ENCODE measurements at places on chromosomes 6 and 20.

GRCh38 chr6:27867051-27867944, 44.9 kb downstream of the OR2B2 start:
- peak; percentile 87 for DNase-seq

- no peak for DNase-seq
Observed at GRCh38 chr6:2763876-2764540, 1.2 kb upstream of the WRNIP1 start.

DNA sequence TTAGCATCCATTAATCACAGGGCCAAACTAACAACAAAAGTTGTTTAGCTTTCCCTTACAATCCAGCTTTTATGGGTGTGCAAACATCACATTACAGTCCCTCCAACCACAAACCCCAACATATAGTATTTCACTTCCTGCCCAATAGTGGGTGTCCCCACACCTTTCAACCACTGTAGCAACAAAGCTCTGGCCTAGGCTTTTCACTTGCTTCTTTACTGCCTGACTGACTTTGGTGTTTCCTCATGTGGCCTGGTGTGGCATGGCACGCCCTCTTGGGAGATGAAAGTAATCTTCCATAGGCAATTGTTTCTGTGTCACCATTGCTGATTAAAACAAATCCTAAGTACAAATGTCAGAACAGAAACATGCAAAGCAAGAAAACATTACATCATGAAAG, 46.3 kb downstream of the MCM8 start:
- no peak for DNase-seq

DNA sequence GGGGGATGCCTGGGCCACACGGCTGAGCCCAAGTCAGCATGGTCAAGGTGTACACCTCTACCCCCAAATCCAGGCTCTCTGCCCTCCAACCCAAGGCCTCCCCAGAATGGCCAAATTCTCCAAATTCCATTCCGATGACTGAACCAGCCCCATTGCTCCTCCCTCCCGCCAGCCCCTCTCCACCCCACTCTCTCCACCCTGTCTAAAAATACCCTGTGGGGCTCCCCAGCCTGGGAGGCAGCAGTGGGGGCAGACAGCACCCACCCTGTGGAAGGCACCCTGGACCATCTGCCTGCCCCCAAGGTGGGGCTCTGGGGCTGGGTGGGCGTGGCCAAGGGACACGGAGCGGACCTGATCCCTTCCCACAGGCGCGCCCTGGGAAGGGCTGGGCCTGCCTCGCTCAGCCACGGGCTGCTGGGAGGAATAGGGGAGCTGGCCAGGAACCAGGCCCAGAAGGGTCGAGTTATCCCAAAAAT, 11.4 kb downstream of the TEAD3 start:
- DNase-seq: no peak

DNA sequence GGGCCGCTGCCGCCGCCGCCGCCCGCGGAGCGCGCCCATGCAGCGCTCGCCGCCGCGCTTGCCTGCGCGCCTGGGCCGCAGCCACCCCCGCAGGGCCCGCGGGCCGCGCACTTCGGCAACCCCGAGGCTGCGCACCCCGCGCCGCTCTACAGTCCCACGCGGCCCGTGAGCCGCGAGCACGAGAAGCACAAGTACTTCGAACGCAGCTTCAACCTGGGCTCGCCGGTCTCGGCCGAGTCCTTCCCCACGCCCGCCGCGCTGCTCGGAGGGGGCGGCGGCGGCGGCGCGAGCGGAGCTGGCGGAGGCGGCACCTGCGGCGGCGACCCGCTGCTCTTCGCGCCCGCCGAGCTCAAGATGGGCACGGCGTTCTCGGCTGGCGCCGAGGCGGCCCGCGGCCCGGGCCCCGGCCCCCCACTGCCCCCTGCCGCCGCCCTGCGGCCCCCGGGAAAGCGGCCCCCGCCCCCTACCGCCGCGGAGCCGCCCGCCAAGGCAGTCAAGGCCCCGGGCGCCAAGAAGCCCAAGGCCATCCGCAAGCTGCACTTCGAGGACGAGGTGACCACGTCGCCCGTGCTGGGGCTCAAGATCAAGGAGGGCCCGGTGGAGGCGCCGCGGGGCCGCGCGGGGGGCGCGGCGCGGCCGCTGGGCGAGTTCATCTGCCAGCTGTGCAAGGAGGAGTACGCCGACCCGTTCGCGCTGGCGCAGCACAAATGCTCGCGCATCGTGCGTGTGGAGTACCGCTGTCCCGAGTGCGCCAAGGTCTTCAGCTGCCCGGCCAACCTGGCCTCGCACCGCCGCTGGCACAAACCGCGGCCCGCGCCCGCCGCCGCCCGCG, 730 bp downstream of the INSM1 start:
- DNase-seq: no peak

GRCh38 chr6:36357872-36358225, 21.2 kb upstream of the BNIP5 start:
- no peak for DNase-seq

GRCh38 chr6:43680308-43681200, 7.0 kb downstream of the MRPS18A start:
- no peak for DNase-seq

- DNase-seq: no peak
Observed at GRCh38 chr20:19777315-19777714, 19.3 kb downstream of the RIN2 start.

Data from hindlimb muscle (tissue), 1 donor.